Naive thymus-derived CD8-positive, alpha-beta T cell (primary cell): ENCODE measurements at places on chromosomes 4 and X.
A peak's percentile ranks its signal among the peaks of the same experiment; 100 is the strongest.

DNA sequence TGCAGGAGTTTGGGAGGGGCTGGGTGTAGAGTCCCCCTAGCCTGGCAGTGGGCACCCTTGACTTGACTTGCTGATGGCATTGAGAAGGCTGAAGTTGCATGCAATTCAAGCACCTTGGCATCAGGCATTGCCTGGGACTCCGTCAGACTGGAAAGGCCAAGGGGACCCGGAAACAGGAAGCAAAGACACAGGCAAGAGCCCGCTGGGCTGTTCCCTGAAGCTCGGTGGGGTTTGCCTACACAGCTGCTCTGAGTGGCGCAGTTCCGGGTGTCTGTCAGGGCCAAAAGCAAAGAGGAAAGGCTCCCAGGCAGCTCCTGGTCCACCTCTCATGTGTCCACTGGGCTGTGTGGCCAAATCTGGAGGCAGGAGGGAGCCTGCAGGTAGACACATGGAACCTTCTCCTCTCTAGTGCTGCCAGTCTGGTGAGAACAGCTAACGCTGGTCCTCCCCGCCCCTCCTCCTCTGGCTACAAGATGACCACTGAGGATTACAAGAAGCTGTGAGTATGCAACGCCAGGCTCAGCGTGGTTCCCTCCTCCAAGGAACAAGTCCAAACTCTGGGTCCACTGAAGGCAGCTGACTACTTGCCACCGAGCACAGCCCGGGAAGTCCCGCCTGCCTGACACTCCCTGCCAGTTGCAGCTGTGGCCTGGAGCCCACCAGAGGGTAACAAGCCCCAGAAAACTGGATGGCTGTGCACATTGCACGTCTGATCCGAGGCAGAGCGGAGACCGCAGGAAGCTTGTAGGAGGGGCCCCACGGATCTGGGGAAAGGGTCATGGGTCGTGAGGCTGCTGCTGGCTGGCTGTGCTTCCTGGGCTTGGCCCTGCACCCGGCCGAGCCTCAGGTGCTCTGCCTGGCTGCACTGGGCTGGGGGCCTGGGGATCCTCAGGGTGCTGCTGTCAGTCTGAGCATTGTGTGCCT lies 20.1 kb downstream of the ZNF185 start:
- no peak for DNase-seq

DNA sequence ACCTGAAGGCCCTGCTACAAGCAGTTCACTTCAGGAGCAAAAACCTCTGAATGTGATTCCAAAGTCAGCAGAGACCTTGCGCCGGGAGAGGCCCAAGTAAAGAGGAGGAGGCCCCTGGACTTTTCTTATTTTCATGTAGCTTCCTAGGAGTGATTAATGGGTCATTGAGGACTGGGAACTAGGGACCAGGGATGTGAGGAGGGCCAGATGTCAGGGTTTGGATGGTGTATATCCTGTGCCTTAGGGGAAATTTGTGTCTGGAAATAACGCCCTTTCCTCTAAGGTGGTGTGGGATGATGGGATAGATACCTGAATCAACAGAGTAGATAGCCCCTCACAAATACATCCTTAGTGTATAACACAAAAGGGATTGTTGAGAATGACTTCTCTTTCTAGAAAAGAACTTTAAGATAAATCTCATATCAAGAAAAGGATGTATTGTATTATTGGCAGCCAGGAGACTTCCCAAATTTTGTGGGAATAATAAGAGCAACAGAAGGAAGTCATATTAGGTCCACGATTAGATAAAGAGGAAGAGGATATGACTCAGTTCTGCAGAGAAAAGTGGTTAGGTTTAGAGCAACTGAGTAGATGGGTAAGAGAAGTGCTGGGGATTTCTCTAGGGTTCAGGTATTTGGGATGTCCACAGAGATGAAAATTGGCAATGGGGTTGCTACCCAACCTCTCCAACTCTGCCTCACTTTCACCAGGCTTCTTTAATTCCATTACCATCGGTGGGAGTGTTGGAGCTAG lies 1.1 kb downstream of the ITGB1BP2 start:
- DNase-seq = no peak

- no peak for DNase-seq
These were observed 84.2 kb downstream of the CHRNA9 start for GRCh38 chr4:40419231-40419912.

DNA sequence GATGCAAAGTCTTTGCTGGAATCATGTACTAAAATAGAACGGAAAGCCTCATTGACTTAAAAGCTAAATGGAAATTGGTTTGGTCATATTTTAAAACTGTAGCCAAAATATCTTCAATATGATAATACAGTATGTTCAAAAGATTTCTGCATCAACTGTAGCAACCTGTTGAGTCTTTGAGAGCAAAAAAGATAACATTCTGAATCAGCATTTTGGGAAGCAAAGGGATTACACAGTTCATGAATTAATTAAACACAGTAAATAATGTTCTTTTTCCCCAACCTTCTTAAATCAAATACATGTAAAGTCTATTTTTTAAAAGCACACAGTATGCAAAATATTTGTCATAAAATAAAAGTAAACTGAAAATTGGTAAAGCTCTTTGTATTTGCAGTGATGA lies 50.5 kb downstream of the DCHS2 start:
- no peak for DNase-seq

DNA sequence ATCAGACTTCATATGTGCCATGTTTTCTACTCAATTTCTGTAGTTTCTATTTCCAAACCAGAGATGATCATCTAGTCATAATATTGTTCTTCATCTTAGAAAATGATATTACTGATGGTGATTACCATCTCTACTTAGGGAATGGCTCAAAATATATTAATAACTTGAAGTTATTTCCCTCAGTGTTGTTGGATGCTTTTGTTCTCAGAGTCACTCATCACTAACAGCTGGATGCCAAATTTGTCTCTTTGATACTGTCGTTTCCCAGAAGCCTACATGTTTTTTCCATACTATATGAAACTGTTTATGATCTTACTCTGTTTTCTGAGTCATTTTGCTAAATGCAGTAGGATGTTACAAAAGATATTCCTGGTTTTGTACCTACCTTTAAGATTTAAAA lies 8.9 kb downstream of the PGAM4 start:
- no peak for DNase-seq

DNA sequence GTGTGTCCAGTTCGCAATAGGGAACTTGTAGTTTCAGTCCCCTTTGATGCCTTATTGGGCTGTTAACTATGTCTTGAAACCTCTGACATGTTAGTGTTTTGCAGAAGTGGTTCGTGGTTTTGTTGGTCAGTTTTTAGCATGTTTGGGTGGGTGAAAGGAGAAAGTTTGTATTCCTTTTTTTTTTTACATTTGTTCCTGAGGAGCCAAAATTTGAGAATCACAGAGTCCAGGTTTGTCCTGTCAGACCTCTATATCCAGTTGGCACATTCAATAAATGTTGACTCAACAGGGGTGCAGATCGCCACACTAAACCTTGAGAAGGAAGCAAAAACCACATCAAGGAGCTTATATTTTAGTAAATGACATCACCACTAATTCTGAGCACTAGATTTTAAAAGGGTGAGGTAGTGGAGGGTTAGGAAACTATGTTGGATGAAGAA lies 26.2 kb downstream of the DLG3 start:
- no peak for DNase-seq

GRCh38 chr4:22312113-22312512 lies 203.8 kb downstream of the ADGRA3 start:
- no peak for DNase-seq

DNA sequence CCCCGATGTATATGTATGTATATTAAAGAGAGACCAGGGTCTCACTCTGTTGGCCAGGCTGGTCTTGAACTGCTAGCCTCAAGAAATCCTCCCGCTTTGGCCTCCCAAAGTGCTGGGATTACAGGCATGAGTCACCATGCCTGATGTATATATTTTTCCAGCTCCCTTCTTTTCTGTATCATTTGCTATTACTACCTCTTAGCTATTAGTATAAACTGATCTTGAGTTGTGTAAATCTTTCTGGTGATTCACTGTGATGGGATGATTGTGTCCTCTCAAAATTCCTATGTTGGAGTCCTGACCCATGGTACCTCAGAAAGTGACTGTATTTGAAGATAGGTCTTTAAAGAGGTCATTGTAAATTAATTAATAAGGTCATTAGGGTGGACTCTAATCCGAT lies 53.1 kb downstream of the HPRT1 start:
- DNase-seq = no peak

DNA sequence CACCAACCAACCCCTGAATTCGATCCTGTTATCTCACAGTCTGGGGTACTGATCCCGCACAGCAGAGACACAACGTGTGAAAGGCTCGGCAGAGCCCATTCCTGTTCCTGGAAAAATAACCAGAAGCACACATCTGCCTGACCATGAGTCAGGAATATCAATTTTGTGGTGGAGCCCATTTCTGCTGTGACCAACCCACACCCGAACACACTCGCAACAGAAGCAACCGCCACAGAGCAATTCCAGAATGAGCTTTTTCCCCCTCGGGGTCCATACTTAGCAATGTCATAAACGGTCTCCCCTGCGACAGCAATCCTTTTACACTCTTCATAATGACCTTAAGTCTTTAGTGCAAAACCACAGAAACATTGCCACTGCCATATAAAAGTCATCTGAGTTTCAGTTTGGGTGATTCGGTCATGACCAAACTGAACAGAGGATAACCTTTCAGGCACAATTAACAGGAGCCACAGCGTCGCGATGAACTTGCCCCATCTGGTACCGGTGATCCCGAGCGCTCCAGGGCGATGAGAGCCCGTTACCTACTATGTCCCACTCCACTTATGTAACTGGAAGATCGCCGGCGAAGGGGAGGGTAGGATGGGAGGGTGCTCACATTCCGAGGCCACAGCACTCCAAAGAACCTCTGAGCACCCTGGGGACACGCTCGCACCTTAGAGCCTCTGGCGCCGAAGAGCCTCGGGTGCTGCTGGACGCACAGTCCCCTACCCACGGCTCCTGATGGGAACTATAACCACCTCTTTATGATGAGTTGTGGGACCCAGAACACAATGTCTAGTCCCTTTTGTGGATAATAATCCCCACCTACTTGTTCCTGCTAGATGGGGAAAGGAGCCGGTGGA lies 1.1 kb downstream of the MECP2 start:
- DNase-seq = no peak

GRCh38 chrX:19837648-19838047 lies 49.8 kb downstream of the SH3KBP1 start:
- DNase-seq = no peak

- DNase-seq = no peak
These were observed 71.7 kb downstream of the FBXW7 start for GRCh38 chr4:152464030-152464823.

- DNase-seq = no peak
These were observed 339.7 kb upstream of the PCDH7 start for GRCh38 chr4:30380404-30380998.

- no peak for DNase-seq
These were observed 140.7 kb downstream of the BTC start for GRCh38 chr4:74653331-74654229.

- DNase-seq = no peak
These were observed 167.8 kb downstream of the CFAP47 start for GRCh38 chrX:36087366-36087765.

DNA sequence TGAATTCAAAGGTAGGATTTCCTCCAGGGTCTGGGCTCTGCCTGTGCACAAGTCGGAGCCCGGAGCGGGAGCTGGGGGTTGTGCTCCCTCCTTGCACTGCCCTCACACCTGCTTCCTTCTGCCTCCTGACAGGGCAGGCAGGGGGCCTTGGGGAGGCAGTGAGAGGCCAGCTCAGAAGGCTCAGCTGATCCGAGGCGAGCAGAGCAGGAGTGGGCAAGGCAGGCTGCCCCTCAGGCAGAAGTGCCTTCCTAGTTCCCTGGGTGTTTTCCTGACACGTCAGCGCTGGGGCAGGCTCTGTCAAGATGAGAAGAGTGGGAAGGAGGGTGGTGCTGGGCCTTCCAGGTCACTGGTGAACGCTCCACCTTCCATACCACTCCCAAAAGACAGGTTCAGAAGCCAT lies 5.5 kb upstream of the IRAK1 start:
- no peak for DNase-seq

DNA sequence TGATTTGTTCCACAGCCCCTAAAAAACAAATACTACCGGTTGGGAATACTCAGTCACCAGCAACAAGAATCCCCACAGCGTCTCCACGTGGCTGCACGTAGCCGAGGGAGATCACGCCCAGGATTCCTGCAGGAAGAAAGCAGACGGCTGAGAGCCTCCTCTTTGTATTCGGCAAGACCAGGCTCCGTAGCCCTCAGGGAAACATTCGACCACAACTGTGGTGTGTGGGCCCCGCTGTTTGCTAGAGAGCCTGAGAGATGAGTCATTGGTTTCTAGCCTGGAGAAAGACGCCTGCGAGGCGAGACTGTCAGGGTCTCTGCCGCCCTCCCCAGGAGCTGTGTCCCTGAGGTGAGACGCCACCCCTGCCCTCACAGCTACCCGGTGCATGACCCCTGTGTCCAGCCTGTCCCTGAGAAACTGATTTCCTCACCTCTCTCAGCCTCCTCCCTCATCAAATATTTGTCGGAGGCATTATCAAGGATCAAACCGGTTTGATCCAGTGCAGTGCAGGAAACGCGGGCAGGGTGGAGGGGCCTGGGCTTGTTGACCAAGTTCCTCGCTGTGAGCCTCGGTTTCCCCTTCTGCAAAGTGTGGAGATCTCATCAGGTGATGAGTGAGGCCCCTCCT lies 4.7 kb upstream of the S100P start:
- peak; percentile 55 for DNase-seq

DNA sequence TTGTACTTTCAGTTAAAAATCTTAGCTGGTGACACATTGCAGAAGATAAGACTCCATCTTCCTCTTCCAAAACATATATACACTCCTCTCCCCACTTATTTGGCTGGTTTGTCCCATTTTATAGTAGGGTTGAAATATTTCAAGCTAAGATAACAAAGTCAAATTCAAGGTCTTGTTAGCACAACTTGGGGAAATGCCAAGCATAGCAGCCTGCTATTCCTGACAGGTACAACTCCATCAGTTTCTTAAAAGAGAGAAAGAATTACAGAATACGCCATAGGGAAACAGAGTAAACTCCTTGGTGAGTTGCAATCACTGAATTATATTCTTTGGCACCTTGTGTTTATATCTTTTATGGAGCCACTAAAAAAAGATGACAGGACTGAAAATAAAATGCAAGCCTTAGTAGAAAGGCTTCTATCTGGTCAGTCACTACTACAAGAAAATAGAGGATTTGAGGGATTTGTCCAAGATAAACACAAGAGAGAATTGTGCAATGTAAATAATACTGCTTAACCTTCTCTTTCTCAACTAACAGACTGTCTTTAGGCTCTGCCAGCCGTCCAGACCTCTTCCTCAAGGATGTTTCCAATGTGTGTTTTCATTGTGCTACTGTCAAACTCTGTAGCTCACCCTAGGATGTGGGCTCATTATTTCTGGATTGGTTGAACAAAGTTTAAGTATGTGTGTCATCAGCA lies 170.3 kb downstream of the VEGFC start:
- DNase-seq = no peak
